ENCODE measurements at places on chromosomes 11 and 22. TPM values are rescaled to one million over a fixed set of nuclear protein-coding genes. Genes with fewer than 3 reads are reported as not detected.

Gene SCN4B
- under 0.01 TPM for total RNA-seq

Gene CHRNA10
- total RNA-seq: 1.1 TPM

Gene CHEK1
- total RNA-seq: 8.7 TPM

- no peak for DNase-seq
These were observed 4.9 kb upstream of the MFNG start for GRCh38 chr22:37491106-37491505.

- no peak for DNase-seq
These were observed 2.4 kb upstream of the ATL3 start for GRCh38 chr11:63673579-63673978.

GRCh38 chr11:108793138-108793537 lies 128.3 kb downstream of the DDX10 start:
- DNase-seq: no peak

GRCh38 chr11:1928470-1928890 lies 9.0 kb downstream of the TNNT3 start:
- DNase-seq: no peak

- peak; percentile 52 for DNase-seq
These were observed 16.9 kb upstream of the TMEM135 start for GRCh38 chr11:87020764-87021365.

- DNase-seq: no peak
These were observed 115.0 kb downstream of the PHF21B start for GRCh38 chr22:44894782-44895181.

Measured in fibroblast of the aortic adventitia (primary cell).